ENCODE measurements at places on chromosomes 1 and 21. TPM values are rescaled to one million over a fixed set of nuclear protein-coding genes. Genes with fewer than 3 reads are reported as not detected.
A peak's percentile ranks its signal among the peaks of the same experiment; 100 is the strongest.

The SELP gene
- not detected for total RNA-seq

The CFHR2 gene
- not detected for total RNA-seq

The ZNF593OS gene
- total RNA-seq = not detected

The KMO gene
- total RNA-seq = not detected

GRCh38 chr1:229410692-229411433 is 23.0 kb downstream of the ACTA1 start:
- H3K27me3 ChIP-seq = peaks cover 28% of the 10 kb centered on the region
- DNase-seq = peak; percentile 82
- no peak overlapping the region for H3K4me3 ChIP-seq
- peaks cover 32% of the 10 kb centered on the region for H3K4me1 ChIP-seq

DNA sequence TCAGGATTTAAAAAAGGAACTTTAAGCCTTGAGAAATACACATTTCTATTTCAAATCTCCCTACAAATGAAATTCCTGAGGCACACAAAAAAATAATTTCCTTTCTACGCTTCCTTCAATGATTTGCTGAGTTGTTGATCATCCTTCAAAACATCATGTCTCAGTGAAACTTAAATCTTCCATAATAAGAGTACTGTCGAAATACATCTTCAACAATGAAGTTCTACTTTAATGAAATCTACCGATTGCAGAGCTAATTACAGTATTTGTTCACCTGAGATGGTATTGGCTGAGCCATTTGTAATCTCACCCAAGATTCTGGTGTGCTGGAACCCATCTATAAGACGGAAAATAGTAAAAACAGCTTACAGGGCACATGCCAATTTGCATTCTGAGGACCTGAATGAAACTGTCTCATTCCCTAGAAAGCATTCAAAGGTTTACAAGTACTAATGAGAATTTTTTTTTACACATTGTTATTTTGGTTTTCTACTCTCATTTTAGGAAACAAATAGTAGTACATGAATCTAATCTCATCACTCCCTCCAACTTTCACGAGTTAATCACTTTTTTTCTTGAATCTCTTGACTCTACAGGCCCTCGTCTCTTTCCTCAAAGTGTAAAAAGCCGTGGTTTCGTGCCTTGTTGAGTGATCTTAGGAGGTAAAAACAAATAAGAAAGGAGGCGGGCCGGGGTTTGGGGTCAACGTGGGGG is 1.1 kb downstream of the CHML start:
- H3K4me3 ChIP-seq = peak overlapping the region; percentile 83
- peaks cover 54% of the 10 kb centered on the region for H3K27me3 ChIP-seq
- no peaks in the 10 kb centered on the region for H3K4me1 ChIP-seq
- H3K36me3 ChIP-seq = no peaks in the 10 kb centered on the region
- no peak overlapping the region for H3K27ac ChIP-seq
- no peak for DNase-seq
